ENCODE measurements at places on chromosomes 6 and 20.
A peak's percentile ranks its signal among the peaks of the same experiment; 100 is the strongest.

DNA sequence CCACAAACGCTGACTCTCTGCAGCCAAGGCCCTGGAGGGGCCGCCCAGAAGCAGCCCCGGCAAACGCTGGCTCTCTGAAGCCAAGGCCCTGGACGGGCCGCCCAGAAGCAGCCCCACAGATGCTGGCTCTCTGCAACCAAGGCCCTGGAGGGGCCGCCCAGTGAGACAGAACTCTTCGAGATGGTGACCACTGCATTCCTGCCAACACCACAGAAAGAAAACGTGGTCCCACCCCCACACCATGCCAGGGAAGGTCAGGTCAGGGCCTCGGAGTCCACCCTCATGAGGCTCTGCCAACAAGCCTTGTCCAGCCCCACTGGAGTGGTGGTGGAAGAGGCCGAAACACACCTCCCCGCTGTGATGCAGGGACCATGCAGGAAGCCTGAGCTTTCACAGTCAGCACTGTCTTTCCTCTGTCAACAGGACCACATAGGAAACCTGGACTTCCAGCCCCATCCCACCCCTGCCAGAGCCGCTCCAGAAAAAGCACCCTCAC, 97.5 kb downstream of the DLL1 start:
- DNase-seq: no peak

DNA sequence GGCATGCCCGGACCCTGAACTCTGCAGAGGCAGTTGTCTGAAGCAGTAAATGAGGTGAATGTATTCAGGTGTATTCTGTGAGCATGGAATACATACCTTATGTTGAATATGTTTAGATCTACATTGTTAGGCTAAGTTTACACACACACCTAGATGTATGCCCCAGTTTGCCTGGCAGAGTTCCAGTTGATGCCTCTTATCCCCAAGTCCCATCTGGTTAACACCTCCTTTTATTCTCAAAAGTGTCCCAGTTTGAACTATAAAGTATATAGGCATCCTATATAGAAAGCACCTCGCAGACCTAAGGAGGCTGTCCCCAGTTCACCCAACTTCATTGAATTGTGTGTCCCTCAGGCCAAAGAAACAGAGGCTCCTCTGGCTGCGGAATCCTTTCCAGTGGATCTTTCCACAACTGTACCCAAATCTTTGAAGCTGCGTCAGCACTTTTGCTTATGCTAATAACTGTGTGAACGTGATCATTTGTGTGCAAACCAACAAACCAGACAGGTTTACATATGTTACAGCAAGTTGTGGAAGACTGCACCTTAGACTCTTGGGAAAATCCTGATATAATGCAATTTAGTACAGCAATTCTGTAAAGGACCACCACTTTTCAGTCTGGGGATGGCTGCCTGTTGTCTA, 4.8 kb upstream of the DHX35 start:
- DNase-seq: no peak

DNA sequence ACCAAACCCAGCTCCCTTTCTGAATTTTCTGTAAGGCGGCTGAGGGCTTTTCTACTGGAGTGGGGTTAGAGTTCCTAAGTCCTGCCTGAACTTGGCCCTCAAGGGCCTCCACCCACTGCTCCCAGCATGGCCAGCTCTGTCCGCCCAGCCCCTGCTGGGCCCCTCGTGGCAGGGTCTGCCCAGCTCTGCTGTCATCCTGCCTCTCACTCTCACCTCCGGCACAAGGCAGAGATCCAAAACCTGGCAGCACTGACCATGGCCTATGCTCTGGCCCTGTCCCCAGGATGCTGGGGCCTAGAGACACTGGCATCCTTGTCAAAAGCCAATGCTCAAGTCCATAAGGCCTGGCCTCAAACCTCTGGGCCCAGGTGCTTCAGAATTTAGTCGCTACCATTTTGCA, 61.1 kb downstream of the TAF4 start:
- DNase-seq: no peak

- DNase-seq: no peak
Observed at GRCh38 chr6:3370361-3371221, 86.3 kb downstream of the SLC22A23 start.

GRCh38 chr6:151445482-151445881, 6.4 kb downstream of the RMND1 start:
- DNase-seq: peak; percentile 84

- DNase-seq: peak; percentile 72
Observed at GRCh38 chr6:43809417-43810305, 39.6 kb downstream of the VEGFA start.

DNA sequence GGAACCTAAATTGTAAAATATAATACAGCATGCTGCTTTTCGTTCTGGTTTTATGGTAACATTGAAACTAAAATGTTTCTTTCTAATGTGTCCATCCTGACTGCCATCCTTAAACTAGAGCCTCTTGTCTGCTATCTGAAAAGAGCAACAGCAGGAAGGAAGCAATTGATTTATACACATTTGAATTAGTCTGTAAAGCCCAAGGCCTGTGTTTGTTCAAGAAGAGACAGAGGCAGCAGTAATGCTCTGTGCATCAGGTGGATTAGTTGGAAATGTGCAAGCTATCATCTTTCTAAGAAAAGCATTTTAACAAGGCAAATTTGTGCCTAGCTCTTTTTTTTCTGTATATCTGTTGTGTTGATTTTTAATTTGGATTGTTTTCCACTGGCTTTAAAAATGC, 128.6 kb downstream of the SCAF8 start:
- no peak for DNase-seq

- DNase-seq: no peak
Observed at GRCh38 chr6:35183281-35183680, 30.5 kb upstream of the SCUBE3 start.

DNA sequence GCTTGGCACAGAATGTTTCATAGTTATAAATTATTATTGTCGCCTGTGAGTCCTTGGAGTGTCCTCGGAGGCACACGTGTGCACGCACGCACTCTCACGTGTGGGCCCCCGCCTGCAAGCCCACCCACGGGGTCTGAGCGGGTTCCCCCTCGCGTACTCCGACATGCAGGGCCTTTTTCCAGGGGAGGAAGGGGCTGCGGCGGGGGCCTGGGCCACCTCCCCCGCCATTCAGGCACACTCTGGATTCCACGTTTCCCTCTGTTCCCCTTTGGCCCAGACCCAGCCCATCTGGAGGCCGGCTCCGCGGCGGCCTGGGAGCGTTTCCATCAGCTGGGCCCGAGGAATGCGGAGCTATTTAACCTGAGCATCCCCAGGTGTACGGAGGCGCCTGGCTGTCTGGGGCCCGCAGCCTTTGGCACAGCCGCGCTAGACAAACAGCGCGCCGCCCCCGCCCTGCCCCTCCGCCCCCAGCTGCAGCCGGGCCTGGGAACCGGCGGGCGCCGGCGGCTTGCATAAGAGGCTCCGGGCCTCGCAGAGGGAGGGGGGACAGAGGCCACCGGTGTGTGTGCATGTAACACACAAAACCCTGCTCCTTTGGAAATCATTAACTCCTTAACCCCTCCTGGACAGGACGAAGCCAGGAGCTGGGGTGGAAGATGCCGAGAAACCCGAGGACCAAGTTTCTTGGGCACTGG, 3.3 kb downstream of the ID1 start:
- DNase-seq: peak; percentile 58

GRCh38 chr6:4180652-4181255, 45.4 kb upstream of the ECI2 start:
- peak; percentile 67 for DNase-seq

- DNase-seq: no peak
Observed at GRCh38 chr6:133648581-133648980, 240.3 kb upstream of the TCF21 start.

DNA sequence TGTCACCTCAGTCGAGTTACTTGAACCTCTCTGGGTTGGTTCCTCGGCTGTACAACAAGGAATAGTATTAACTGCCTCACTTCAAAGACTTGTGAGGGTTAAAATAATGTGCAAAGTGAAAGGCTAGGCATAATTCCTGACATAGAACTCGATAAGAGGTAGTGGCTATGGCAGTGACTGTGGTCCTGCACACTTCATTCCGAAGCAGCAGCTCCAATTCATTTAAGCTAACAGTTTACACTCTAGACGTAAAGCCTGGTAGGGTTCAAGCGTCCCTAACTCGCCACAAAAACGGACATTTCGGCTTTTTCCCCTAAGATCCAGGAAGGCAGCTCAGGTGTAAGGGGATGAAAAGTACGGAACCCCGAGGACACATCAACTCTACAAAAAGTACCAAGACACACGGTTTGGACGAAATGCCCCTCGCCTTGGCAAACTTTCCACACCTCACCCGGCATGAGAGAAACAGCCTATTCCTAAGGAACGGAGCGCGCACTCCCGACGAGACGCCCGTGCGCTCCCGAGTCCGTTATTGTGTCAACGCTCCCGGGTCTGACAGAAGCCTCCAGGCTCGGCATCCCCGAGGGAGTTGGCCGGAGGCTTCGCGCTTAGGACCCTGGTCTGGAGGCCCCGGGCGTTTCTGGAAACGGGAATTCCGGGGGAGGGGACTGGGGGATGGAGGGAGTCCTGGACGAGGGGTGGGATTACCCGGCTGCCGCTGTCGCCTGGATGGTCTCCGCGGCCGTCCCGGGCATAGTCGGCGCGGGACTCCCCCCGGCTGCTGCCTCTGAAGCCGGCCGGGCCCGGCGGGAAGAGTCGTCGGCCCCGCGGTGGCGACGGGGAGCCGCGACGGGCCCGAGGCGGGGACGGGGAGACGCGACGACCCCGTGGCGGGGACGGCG, 937 bp downstream of the ZNF318 start:
- DNase-seq: peak; percentile 40

- no peak for DNase-seq
Observed at GRCh38 chr6:125193208-125193607, 39.6 kb downstream of the TPD52L1 start.

DNA sequence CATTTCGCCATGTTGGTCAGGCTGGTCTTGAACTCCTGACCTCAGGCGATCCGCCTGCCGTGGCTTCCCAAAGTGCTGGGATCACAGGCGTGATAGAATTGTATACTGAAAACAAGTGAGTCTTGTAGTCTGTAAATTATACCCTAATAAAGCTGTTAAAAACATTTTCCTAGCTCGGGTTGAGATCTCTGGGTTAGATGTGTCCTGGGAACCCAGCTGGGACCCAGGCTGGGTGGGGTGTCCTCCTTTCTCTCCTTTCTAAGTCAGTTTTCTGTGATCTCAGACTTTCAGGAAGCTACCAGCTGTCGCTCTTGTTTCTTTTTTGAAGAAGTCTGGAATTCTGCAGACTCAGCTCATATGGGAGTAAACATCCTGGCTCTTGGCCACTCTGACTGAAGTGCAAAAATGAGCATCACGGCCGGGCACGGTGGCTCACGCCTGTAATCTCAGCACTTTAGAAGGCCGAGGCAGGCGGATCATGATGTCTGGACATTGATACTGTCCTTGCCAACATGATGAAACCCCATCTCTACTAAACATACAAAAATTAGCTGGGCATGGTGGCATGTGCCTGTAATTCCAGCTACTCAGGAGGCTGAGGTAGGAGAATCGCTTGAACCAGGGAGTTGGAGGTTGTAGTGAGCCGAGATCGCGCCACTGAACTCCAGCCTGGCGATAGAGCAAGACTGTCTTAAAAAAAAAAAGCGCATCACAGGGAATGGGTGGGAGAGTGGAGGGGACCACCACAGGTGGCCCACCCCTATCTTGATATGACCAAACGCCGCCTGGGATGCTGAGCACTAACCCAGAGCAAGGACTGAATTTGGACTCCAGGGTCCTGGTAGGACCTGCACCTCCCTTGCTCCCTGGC, 9.9 kb upstream of the PCIF1 start:
- DNase-seq: peak; percentile 52

DNA sequence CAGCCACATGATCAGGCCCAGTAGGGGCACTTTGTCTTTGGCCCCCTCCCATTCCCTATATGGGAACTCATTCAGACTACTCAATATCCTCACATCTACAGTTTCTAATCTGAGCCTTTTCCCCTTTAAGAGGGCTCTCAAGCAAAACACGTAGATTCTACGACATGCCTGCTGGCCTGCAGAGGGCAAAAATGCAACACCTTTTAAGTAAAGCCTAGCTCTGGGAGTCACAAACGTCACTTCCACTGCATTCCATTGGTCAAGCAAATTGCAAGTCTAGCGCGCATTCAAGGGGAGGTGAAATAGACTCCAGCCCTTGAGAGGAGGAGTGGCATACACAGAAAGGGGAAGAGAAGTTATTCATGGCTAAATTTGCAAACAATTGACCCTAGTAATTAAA, 70.6 kb downstream of the CDC40 start:
- no peak for DNase-seq

DNA sequence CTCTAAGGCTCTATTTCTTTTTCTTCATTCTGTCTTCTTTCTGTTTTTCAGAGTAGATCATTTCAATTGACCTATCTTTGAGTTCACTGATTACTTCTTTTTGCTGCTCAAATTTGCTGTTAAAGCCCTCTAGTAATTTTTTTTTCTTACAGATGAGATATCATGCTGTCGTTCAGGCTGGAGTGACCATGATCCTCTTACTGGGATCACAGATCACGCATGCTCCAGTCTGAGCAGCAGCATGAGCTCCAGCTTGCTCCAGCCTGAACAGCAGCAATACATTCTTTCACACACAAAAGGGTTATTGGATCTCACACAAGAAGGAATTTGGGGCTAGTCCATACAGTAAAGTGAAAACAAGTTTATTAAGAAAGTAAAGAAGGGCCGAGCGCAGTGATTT, 12.3 kb upstream of the TRIM38 start:
- DNase-seq: no peak

DNA sequence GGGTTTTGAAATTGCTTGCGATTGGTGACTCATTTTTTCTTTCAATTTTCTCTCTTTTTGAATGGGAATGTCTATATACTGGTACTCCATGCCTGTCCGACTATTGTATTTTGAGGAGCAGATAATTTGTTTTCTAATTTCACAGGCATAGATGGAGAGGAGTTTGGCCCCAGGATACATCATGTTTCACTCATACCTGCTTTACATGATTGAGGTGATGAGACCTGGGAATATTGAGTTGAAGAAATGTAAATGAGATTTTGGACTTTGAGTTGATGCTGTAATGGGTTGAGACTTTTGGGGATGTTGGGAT, 253.1 kb upstream of the RAB32 start:
- DNase-seq: no peak

GRCh38 chr20:4443016-4443415, 278.7 kb upstream of the PRND start:
- DNase-seq: no peak

- DNase-seq: peak; percentile 32
Observed at GRCh38 chr20:62938105-62938888, at the start of gene GID8. TSS of gene GID8 (plus strand) at chr20:62938147. CDS start at chr20:62941503, 3,356 bp downstream.

DNA sequence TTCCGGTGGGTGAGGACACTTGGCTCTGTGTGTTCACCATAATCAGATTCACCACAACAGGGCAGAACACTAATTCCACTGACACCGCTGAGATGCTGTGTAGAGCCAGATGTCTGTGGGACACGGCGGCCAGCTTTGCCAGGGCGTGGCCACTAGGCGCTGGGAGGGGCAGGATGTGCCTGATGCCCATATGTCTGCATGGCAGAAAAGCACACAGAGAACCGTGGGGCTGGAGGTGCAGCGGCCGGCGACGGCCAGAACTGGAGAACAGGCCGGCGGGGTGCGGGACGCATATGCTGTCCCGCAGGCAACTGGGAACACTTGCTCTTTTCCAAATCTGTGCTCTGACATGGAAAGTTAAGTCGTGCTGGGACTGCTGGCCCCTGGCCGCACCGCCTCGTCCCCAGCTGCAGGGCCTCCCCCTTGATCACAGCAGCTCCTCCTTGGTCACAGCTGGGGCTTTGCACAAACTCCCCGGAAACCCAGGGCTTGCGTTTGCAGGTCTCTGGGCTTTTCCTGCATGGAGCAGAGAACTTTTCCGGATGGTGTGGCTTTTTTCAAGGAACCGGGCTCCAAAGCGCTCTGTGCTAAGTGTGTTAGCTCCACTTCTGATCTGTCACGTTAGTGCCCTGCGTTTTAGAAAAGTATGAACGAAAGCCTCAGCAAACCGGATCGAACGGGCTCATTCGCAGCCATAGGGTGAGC, 31.1 kb downstream of the NTSR1 start:
- no peak for DNase-seq

GRCh38 chr6:127938701-127939100, 37.8 kb upstream of the THEMIS start:
- DNase-seq: peak; percentile 68
